Stimulated activated CD4-positive, alpha-beta T cell treated with anti-CD3 and anti-CD28 coated beads, Interleukin-2, amount 100 ng/mL, for 24 hours (primary cell): ENCODE measurements at places on chromosomes 1 and 21.

- no peak for DNase-seq
Observed at GRCh38 chr21:44288251-44289110, 2.8 kb downstream of the AIRE start.

GRCh38 chr21:36539434-36540150 lies 59.7 kb upstream of the CLDN14 start:
- DNase-seq = no peak

GRCh38 chr1:31230378-31230777 lies 9.3 kb downstream of the NKAIN1 start:
- no peak for DNase-seq

DNA sequence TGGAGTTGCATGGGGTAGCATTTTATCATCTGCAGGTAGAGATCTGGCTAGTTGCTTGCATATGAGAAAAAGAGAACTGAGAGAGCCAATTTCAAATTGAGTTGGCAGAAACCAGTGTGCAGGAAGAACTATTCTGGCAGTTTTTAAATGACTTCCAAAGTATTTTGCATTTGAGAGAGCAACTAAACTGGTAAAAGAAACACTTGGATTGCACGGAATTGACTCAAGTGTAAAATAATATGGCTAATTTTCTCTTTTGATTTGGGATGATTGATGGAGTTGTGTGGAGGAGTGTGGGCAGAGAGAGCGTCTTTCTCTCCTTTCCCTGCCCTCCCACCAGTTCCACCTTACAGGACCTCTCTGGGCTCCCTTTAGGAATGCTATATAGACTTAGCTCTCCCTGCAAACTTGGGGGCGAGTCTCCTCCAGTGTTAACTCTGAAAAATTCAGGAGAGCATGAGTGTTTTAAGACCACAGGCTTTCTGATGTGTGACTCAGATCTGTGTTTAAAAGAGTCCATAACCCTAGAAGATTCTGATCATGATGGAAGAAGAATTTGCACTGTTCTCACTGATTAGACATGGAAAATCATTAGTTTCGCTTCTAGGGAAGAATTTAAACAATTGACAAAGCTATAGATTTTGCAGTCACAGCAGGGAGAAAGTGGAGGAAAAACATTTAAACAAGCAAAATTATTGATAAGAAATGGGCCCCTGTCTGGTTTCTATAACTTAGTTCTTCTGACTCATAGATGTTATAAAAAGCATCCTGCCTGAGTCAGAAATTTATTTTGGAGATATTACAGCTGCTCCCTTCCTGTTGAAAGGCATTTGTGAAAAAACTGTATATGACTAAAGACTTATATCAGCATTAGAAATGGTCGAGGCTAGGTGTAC lies 24.9 kb upstream of the CTBS start:
- DNase-seq = no peak

DNA sequence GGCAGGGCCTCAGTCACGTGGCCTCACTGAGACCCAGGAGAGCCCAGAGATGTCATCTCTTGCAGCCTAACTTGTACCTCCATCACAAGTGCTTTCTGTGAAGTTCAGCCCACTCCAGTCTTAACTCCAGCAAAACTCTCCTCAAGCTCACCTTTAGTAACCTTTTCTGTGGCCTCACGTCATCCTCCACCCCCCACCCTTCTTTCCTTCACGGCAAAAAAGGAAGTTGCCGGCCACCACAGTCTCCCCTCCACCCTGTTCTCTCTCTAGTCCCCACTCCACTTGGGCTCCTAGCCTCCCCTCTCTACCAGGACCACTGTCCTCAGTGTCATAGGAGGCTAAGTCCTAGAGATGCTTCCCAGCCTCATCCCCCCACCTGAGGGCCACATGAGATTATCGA lies 106.9 kb downstream of the LACTBL1 start:
- DNase-seq = no peak

DNA sequence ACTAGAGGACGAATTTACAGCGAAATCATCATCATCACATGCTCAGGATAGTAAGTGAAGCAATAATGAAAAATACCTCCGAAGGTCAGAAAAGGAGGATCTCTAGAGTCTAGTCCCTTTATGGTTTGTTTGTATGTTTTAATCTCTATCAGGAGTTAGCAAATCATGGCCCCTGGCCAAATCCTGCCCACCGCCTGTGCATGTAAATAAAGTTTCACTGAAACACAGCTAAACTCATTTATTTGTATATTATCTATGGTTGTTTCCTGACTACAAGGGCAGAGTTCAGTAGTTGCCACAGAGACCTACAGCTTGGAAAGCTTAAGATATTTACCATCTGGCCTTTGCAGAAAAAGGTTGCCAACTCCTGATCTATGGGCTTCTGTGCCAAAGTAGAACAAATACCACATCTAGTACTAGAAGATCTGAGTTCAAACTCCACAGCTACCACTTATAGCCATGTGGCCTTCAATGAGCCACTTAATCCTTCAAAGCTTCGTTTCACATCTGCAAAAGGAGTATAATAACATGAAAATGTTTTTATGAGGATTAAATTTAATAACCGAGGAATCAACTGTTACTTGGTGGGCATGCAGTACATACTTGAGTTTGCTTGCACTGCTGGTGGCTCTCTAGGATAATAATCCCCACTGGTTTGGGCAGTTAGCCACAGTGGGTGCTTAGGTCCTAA lies 94.0 kb upstream of the KIF26B start:
- no peak for DNase-seq

DNA sequence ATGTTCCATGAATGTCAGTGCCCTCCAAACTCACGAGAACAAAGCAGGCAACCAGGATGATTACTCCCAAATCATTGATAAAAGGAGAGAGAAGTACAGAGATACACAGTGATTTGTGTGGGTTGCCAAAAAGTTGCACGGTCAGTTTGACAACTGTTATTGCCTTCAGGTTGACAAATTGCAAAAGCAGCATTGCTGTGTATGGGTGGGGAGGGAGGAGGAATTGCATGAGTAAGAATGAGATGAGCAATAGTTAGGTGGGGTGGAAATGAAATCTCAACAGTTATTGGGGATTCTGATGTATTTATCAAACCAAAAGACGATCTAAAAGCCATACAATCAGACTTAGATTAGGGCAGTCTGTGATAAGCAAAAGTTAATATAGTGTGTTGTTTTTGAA lies 93.7 kb downstream of the NTMT2 start:
- no peak for DNase-seq

DNA sequence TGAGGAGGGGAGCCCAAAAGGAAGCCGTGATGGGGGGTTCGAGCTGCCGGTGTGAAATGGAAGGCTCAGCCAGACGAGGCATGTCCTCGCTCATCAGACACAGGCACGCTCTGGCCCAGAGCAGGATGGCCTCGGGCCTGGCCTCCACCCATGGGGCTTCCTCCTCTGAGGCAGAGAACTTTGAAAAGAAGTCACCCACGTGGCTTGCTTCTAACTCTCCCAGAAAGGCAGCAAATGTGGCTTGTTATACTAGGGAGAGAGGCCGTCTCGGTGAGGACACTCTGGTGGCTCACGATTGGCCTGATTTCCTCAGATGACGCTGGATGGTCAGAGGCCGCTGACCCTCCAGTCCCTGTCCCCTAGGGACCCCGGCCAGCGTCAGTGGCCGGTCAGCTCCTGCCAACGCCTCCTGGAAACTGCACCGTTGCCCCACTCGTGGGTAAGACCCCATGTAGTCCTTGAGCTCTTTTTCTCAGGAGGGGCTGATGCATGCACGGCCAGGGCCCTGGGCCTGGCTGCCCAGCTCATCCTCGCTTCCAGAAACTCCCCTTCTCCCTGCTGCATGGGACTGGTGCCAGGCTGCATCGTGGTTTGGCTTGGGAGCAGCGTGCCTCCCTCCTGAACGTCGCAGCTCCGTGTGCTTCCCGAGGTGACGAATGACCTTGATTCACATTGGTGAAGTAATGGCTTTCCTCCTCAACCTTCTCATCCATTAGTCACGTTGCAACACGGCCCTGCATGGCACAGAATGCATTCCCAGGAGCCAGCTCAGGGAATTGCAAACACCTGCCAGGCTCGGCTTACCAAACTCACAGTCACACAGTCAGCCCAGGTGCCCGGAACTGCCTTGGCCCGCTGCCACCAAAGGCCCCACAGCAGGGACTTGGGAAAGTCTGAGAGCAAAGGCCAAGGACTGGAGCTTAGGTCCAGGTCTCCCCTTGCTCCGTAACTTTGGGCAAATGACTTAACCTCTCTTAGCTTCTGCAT lies 58.8 kb downstream of the TOMM20 start:
- DNase-seq = no peak

GRCh38 chr1:23283667-23284602 lies 60.1 kb downstream of the HNRNPR start:
- DNase-seq = no peak

DNA sequence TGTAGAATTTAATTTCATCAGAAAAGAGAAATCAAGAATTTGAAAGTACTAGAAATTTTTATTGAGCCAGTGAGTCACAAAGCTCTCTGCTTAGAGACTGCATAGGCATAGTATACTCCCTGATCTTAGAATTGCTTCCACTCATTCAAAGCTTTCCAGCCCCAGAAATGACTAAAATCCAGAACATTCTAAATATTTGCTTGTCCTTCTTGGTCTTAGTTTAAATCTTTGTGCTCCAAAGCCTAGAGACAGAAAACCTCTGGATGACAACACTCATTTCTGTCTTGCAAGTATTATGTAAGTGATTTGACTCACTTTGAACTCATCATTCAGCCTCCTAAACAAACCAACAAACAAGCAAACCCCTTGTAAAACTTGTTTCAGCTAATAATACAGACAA lies 74.2 kb downstream of the PTPRC start:
- no peak for DNase-seq

GRCh38 chr21:44919111-44919912 lies 1.4 kb downstream of the ITGB2 start:
- DNase-seq = no peak

DNA sequence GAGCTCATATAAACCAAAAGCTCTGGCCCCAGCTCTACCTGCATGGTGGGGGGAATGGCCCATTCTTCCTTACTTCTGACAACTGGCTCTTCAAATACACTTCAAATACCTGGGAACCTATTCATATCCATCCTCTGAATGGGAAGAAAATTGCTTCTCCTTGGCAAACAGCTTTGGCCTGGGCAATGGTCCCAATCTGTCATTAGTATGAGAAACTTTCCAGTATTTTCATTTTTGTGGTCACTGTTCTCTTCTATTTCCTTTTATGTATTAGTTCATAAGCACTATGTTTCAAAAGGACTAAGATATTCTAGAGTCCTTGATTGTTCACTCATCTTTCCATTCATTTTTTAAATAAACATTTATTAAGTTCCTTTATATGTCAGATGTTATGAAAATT lies 5.2 kb upstream of the HSD3B2 start:
- no peak for DNase-seq

DNA sequence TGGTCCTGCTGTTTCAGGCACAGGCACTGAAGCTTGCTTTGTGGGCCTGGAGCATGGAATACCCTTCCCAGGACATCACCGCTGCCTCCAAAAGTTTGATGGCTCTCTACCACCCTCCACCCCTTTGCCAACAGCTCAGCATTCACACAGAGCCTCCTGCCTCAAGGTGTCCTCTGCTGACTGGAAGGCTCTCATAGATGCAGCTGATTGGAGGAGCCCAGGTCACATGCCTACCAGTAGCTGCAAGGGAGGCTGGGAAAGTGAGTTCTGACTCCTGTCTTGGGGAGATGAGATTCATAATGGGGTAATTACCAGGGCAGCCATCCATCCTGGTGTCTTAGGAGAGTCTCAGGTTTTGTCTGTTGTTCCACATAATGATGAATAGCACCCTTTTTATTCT lies 124.8 kb upstream of the GRIK3 start:
- no peak for DNase-seq

- no peak for DNase-seq
Observed at GRCh38 chr1:42586016-42586415, 72.2 kb upstream of the PPIH start.

DNA sequence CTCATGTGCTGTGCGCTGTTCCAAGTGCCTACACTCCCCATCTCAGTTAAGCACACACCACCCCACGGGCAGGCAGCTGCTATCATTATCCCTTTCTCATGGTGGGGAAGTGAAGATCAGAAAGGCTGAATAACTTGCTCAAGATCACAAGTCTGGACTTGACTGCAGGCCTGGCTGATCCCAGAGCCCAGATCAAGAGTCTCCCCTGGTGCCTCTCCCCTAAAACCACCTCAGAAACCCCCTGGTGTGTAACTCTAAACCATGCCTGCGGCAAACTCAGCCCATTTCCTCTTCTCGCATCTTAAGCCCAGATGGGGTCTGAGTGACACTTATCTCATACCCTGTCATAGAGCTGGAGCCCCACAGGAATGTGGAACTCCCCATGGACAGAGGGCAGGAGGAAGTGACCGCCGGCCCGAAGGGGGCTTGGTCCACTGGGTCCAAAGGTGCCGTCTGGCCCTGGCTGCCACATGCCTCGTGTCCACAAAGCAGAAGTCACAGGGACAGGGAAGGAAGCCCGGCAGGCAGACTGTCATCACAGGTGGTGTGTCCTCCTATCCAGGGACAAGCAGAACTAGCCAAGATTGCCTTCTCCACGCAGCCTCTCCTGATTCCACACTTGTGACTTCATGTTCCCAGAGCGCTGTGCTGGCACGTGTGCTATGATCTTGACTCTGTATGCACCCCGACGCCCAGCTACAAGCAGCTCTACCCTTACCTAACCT lies 92.1 kb downstream of the SYF2 start:
- no peak for DNase-seq

DNA sequence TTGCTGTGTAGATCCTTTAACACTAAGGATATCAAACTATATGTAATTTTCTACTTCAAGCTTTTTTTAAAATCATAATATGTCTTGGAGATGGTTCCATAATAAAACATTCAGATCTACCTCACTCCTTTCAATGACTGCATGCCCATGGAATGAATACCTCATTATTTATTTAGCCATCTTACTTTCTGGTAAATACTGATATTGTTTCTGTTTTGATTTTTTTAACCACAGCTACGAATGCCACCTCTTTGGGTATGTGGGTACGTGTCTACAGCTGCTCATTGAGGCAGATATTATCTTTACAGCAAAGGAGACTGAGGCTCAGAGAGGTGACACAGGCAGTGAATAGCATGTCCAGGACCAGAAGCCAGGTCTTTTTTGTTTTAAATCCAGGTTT lies 215.7 kb downstream of the ST6GALNAC3 start:
- no peak for DNase-seq

GRCh38 chr1:226653311-226653921 lies 85.7 kb downstream of the ITPKB start:
- DNase-seq = no peak

DNA sequence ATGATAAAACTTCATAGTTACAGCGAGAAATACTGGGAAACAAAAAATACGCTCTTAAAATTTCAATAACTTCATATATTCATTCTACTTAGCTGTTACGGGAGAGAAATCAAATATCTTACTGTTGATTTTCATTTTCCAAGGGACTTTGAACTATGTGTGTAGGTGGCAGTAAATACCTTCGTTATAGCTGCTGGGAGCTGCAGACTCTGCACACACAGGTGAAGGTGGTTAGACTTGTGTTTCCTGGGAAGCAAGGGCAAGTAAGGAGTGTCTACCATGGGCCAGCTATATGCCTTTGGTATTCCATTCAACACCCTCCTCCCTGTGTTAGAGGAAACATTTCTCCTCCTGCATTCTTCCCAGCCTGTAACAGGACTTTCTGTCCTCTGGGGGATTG lies 51.4 kb upstream of the DIRAS3 start:
- no peak for DNase-seq

GRCh38 chr1:247857069-247857984 lies at the start of gene TRIM58:
Gene TRIM58, plus strand, starts transcription at chr1:247857187. Its CDS starts 60 bp downstream, at chr1:247857247.
- no peak for DNase-seq
